Endothelial cell of umbilical vein (primary cell): ENCODE measurements at places on chromosomes 7 and 10. TPM values are rescaled to one million over a fixed set of nuclear protein-coding genes. Genes with fewer than 3 reads are reported as not detected.

Gene POR
- 71.9 and 73.6 TPM in 2 replicates for total RNA-seq

Gene POM121C
- total RNA-seq, result 45.6 and 50.3 TPM in 2 replicates

Gene OPALIN
- not detected in 2 replicates for total RNA-seq

DNA sequence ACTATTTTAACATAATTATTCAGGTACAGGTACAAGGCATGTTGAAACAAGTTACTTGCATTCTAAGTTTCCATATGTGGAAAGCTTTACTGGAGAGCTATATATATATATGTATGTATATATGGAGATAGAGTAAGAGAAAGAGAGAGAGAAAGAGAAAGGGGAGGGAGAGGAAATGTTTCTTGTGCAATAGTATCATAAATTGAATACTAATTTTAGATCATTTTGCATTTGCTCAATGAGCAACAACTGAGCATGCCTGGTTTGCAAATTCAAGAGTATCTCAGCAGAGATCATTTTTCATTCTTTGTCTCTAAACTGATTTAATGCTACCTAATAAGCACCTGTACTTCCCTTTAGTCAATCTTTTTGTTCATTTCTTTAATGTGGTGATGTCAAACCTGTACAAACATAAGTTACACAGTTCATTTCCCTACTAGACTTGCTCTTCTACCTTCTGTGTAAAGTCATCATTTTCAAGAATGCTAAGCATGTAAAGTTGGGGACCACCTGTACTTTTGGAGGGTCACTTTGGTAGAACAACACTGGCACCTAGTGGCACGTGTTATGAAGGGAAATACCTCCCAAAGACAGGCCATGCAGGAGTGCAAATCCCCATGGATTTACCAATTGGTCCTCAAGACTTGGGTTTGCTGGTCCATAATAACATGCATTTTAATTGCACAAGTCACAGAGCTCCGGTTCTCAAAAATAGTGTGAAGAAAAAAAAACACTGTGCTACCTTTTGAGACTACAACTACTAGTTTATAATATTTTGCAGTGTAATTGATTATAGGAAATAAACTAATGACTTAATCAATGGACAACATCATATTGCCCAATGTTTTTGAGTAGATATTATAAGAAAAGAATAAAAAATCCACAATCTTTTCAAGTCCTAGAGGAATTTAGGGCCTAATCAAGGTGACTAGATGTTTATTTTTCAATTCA lies 431.2 kb upstream of the IGFBP3 start:
- peak; percentile 65 for DNase-seq
- no peak overlapping the region for H3K27ac ChIP-seq
- no peaks in the 10 kb centered on the region for H3K36me3 ChIP-seq
